ENCODE measurements at places on chromosomes 12 and 14. TPM values are rescaled to one million over a fixed set of nuclear protein-coding genes. Genes with fewer than 3 reads are reported as not detected.

DNA sequence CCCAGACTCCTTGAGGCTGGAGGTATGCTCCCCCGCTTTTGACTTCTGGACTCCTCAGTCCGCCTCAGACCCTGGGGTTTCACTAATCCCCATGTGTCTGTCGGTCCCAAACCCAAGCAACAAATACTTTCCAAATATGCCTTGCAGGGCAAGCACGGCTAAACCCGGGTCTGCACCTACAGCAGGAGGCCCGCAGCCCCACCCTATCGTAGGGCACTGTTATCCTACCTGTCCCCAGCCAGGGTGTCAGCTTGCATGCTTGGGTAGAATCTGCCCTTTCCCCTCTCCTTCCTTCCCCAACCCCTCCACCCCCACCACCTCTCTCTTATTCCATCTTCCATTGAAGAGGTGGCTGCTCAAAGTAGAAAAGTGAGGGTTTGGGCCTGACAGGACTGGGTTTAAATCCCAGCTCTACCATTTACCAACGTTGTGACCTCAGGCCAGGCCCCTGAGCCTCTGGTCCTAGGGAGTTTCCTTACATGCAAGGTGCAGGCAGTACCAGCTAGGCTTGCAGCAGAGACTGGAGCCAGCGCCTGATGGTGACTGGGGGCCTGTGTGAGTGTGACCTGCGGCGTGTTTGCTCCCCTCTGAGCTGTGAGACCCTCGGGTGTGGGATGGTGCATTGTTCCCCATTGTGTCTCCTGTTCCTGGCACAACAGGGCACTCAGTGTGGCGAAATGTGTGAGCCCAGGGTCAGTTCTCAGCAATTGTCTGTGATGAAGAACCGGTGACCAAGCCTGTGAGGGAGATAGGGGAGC lies 11.2 kb upstream of the EML1 start:
- no peak for DNase-seq

DNA sequence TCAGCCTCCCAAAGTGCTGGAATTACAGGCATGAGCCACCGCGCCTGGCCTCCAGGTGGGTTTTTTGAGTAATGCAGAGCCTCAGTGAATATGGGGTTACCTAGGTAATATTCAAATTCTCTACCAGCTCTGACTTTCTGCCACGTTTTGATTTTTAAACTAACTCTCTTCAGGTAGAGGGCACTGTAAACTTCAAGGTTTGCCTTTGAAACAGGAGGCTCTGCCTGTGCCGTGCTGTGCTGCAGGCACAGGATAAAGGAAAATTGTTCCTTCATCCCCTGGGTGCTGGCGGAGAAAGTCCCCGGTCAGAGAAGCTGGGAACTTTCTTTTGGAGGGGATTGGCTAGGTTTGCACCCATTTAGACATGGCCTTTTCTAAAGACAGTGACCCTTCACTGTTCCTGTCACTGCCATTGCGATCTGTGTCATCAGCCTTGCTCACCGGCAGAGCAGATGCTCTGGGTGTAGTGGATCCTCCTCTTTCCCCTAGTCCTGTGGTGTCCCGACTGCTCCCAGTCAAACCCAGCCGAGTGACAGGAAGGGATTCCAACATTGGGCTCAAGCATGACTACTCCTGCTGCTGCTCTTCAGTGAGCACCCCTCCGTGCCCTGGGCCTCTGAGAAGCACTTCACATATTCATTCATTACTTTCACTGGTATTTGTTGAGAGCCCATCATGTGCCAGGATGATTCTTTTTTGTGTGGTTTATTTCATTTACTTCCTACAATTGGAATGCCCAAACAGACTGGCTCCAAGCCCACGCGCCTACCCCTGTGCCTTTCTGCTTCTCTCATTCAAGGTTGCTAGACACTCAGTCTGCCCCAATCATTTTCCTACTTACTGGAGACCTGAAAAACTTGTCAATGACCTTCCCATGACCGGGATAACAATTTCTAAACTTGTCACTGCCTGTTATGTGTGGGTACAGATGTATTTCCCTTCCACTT lies 103.6 kb downstream of the TMEM30B start:
- DNase-seq: no peak

DNA sequence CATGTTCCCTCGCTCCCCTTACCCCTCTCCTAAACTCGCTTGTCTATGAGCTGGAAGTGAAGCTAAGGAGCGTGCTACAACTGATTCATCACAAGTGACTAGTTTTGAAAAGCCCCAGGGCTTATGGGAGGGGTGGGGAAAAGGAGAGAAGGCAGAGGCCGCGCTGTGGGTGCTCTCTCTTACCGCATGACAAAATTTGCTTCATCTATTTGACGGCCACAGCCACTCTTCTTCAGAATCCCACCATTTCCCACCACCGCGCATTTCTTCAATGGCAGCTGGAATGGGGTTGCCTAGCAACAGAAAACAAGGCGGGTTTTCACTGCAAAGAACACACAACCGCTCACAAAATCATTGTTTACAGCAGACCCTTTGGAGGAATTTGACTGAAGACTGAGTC lies 79.4 kb downstream of the ST8SIA1 start:
- DNase-seq: no peak

- no peak for DNase-seq
Observed at GRCh38 chr14:105378873-105379685, 19.3 kb upstream of the TEX22 start.

DNA sequence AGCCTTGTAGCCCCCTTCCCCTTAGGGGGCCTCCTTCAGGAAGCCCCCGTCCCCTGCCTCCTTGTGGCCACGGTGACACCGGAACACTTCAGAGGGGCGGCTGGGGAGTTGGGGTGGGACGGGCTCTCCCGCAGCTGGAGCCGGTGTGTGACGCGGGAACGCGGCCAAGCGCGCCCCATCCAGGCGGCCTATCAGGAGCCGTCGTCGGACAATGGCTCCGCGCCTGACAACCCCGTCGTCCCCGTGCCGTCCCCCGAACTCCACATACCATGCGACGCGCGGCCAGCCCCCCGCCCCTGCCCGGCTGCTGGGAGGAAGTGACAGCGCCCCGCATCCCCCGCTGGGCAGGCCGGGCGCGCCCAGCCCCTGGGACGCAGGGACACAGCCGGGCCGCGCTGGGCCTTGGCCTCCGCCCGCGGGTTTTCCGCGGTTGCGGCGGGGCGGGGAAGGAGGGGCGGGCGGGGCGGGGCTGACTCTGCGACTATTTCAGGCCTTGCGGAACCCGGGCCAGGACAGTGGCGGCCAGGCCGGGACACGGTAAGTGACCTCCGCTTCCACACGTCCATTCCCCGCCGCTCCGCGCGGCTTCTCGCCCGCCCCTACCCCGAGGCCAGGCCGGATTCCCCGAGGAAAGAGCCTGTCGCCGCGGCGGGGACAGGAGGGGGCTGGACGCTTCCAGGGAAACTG lies at the start of gene TNFAIP2:
TSS of gene TNFAIP2 (plus strand) at position 515 of the 687 bp plus-strand sequence. CDS start 2,997 bp downstream, outside the sequence.
- no peak for DNase-seq

GRCh38 chr14:76956316-76957090 lies 72.0 kb downstream of the IRF2BPL start:
- no peak for DNase-seq

DNA sequence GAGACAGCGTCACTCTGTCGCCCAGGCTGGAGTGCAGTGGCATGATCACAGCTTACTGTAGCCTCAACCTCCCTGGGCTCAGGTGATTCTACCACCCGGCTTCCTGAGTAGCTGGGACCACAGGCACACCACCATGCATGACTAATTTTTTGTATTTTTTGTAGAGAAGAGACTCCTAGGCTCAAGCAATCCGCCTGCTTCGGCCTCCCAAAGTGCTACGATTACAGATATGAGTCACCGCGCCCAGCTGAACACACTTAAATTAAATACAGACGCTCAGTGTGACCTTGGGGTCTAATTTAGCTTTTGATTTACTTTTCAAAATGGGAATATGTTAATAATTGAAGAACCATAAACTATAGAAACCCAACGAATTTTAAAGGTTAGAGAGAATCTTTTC lies 77.2 kb downstream of the C2CD5 start:
- no peak for DNase-seq

GRCh38 chr12:122204167-122205052 lies 901 bp downstream of the B3GNT4 start:
- no peak for DNase-seq

- peak; percentile 40 for DNase-seq
Observed at GRCh38 chr14:23665302-23666016, 29.3 kb downstream of the DHRS2 start.

GRCh38 chr12:129119537-129119936 lies 266.3 kb downstream of the GLT1D1 start:
- DNase-seq: no peak

DNA sequence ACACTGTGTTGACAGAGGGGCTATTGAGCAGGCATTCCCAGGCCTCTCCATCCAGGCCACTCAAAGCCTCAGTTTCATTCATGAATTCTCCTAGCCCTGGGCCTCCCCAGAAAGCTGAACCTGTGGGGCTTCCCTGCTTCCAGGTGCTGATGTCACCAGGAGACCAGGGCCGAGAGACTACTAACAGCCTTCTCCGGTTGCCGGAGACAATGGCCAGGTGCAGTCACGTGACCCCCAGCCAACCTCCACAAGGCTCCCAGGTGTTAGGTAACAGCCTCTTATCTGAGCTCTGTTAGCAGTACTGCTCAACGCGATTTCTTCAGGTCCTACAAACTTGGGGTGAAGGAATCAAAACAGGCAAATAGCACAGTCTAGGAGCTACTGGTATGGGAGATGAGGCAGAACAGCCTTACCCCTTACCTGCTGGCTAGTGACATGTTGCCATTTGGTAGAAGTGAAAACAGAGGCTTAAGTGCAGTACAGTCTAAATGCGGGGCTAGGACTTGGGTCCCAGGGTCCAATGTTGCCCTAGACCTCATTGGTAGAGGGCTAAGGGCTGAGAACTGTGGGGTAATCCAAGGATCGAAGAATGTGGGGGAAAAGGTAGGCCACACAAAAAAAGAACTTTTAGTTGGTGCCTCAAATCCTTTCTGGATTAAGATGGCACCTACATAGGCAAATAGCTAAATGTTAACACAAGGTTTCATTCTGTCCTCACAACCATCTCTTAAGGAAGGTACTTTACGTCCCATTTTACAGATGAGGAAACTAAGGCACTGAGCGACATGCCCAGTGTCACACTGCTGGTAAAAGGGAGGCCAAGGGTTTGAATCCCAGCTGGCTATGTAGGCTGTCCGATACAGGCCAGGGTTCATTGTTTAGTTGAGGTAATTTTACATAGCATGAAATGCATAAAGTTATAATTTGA lies 3.8 kb downstream of the CCDC88C start:
- no peak for DNase-seq

DNA sequence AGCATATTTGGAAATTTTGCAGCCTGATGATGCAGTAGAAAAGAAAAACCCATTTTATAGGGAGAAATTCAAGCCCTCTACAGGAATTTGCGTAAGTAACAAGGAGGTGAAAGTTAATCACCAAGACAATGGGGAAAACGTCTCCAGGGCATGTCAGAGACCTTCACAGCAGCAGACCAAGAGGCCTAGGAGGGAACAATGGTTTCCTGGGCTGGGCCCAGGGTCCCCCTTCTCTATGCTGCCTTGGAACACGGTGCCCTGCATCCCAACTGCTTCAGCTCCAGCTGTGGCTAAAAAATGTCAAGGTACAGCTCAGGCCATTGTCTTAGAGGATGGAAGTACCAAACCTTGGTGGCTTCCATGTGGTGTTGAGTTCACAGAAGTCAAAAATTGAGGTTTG lies 6.5 kb upstream of the KRT6C start:
- no peak for DNase-seq

DNA sequence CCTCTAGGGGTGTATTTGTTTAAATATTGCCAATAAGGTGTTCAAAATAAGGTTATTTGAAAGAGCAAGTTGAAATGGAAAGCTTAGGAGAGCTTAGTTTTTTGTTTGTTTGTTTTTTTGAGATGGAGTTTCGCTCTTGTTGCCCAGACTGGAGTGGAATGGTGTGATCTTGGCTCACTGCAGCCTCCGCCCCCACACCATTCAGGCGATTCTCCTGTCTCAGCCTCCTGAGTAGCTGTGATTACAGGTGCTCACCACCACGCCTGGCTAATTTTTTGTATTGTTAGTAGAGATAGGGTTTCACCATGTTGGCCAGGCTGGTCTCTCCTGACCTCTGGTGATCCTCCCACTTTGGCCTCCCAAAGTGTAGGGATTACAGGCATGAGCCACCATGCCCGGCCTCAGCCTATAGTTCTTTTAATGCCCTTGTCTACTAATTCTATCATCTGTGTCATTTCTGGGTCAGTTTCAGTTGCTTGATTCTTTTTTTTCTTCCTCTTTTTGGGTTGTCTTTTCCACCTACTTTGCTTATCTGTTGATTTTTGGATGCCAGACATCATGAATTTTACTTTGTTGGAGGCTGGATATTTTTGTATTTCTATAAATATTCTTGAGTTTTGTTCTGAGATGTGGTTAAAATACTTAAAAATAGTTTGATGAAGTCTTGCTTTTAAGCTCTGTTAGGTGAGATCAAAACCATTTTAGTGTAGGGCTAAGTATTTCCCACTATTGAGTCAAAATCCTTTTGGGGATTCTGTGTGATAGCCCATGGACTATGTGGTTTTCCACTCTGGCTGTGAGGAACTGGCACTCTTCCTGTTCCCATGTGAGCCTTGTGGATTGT lies 18.7 kb downstream of the RCOR1 start:
- DNase-seq: no peak

DNA sequence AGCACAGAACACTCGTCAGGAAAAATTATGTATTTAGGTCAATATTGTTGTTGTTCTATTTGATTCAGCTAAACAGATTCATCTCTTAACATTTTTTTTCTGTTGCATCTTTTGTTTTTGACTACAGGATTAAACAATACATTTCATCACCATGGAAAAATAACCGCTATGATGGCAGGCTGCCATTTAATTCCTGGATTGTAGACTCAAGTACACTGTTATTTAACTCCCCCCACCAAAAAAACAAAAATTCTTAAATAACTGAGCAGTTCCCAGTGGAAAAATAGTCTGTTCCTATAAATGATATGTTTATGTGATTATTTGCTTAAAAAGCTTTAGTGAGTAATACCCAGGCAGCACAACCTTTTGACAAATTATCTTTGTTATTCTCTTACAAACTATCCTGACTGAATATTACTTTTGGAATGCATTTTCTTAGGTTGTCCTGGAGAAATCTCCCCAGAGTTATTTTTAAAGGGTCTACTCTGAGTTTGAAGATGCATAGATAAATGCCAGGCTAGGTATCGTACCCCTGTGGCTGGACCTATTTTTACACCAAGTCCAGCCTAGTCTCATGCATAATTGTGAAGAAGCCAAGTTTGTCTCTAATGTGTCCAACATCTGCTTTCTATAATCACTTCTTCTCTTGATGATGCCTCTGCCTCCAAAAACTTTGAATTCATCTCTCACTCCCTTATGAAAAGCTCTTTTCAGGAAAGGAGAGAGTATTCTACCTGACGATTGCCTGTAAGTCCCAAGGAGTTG lies 3.7 kb downstream of the KERA start:
- no peak for DNase-seq

The LETMD1 gene
- 64.3 TPM for total RNA-seq

The SALL2 gene
- total RNA-seq: 9.8 TPM

The MIP gene
- total RNA-seq: not detected

The ESPL1 gene
- 17.7 TPM for total RNA-seq

The REP15 gene
- total RNA-seq: not detected

The FOXM1 gene
- 8.1 TPM for total RNA-seq

The DCD gene
- total RNA-seq: not detected

The USP30 gene
- total RNA-seq: 15.5 TPM

The METTL25 gene
- 29.0 TPM for total RNA-seq

The MOK gene
- 14.2 TPM for total RNA-seq

The CAMKK2 gene
- total RNA-seq: 32.7 TPM
